Renal pelvis (tissue), 12 donors: ENCODE measurements at places on chromosomes 3 and 15. TPM values are rescaled to one million over a fixed set of nuclear protein-coding genes. Genes with fewer than 3 reads are reported as not detected.
A peak's percentile ranks its signal among the peaks of the same experiment; 100 is the strongest.

LINGO1 gene
- 15.4 TPM for polyA plus RNA-seq

DNA sequence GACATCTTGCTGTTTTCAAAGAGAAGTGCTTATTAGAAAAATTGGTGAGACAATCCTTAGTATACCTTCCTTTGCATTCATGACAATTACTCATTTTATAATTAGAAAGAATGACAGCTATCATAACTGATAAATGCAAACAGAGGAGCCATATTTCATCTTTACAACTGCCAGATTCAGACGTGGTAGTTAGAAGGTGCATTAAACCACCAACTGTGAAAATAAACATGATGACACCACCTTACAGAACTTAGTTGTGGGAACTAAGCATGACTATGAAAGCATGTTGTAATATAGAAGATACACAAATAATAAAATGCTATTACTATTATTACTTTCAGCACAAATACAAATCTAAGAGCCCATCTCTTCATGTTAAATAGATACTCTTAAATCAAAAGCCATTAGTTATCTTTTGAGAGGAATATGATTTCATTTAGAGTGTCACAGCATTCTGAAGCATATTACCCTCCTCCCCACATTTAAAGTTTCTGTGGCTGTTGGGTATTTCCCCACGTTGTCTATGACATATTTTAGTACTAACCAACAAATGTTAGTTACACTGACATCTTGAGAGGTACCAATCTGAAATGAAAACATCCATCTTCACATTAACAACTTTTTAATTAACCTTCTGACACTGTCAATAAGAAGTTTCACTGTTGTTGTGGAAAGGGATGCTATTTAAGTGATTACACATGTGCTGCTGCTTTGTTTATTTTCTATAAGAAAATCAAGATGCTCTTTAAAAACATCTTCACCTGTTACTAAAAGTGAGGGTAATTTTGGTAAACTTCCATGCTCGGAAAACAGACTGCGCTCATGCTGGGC lies 163.8 kb downstream of the LSAMP start:
- no peak for DNase-seq

CLDN1 gene
- polyA plus RNA-seq, result 63.3 TPM

ZNF660 gene
- 8.1 TPM for polyA plus RNA-seq

DNA sequence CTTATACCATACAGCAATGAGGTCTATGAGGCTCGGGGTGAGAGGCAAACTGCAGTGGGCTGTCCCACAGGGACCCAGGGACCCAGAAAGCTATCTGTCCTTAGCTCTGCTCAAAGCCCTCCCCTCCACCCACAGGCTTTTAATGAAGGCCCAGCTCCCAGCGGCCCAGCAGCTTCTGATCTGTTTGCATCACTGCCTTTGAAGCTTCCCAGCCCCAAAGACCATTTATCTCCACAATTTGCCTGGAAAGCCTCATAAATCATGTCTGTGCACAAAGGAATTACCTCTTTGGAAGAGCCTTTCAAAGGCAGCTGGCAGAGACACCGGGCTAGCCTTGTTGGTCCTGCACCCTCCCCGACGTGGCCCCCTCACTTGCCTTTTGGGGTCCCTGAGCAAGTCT lies 123.9 kb downstream of the RAB11A start:
- DNase-seq, result peak; percentile 53

GOLGA6L9 gene
- 6.6 TPM for polyA plus RNA-seq

SLC35G2 gene
- 2.7 TPM for polyA plus RNA-seq

CGGBP1 gene
- polyA plus RNA-seq, result 137 TPM
